Heart left ventricle (tissue), 16 donors: ENCODE measurements at places on chromosomes 5 and 9.

- H3K4me1 ChIP-seq = peaks cover 10% of the 10 kb centered on the region
- H3K27ac ChIP-seq = no peak overlapping the region
- no peaks in the 10 kb centered on the region for H3K27me3 ChIP-seq
- H3K4me3 ChIP-seq = no peak overlapping the region
Observed at GRCh38 chr9:105971986-105972385, 277.6 kb downstream of the TMEM38B start.

DNA sequence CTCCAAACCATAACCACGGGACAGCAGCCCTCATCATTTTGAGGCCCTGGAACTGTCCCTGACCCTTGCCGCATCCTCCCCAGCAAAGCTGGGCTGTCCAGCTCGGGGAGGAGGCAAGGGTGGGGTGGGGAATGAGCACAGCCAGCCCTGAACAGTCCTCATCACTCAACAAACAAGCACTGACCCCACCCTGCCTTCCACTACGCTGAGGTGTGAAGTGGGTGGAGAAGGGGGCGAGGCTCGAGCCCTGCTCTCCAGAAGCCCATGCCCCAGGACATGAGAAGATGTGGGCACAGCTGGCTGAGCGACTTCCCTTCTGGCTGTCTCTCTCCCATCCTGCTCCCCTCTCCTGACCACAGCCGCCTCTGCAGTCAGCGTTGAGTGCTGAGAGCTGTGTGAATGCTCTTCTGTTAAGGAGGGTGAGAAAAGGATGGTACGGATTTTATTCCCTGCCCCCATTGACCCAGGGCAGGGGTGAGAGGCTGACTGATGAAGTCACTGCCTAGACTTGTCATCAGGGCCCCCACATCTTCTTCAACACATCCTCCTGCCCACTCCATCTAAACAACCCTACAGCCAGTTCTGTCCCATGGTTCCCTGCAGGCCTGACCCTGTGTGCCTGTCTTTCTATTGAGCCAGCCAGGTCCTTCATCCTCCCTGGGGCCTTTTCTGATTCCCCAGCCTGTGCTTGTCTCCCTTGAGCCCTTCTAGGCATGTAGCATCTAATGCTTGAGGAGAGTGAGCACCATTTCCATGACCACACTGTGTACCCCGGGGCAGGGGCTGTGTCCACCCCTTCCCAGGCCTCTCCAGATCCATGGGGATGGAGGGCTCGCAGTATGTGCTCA lies 276.0 kb downstream of the FSTL4 start:
- no peak for DNase-seq
- H3K36me3 ChIP-seq = no peaks in the 10 kb centered on the region
- H3K4me3 ChIP-seq = no peak overlapping the region
- no peaks in the 10 kb centered on the region for H3K4me1 ChIP-seq
- H3K27me3 ChIP-seq = peaks cover 12% of the 10 kb centered on the region

DNA sequence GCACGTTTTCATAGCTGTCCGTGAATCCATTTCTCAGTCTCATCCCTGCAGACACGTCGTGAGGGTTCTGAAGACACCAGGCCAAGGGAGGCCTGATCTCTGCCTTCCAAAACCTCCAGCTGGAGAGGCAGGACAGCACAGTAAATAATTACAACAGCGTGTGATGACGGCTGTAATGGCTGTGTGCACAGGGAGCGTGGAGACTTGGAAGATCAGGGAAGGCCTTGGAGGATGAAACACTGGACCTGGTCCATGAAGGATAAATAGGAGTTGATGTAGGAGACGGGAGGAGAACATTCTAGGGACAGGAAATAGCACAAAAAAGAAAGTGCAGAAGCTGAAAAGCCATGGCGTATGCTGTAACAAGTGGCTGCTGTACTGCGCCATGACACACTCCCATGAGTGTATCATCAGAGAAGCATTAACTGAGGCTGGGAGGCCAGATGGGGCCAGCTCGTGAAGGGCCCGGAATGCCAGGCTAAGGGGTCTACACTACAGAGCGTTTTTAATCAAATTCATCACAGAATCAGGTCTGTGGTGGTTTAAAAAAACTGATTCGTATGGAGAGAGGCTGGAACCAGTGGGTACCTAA lies 97.2 kb downstream of the CRB2 start:
- no peak overlapping the region for H3K4me3 ChIP-seq
- DNase-seq = no peak
- no peaks in the 10 kb centered on the region for H3K27me3 ChIP-seq
- peaks cover 16% of the 10 kb centered on the region for H3K36me3 ChIP-seq
- H3K27ac ChIP-seq = no peak overlapping the region
- H3K4me1 ChIP-seq = no peaks in the 10 kb centered on the region

DNA sequence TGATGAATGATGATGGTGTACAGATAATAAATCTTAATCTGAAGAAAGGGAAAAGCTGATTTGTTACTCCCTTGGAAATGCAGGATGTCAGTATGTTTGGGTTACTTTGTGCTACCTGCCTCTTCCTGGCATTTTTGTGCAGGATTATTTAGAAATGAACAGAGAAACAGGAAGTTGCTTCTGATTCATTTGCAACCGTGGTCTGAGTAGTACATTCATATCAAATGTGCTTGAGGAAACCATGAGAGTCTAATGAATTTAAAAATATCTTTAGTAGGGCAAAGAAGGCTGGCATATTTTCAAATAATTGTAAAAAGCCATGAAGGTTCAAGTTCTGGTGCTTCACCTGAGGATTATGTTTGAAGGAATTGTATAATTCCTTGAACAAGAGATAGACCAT lies 391.6 kb downstream of the TMEM161B start:
- no peaks in the 10 kb centered on the region for H3K4me1 ChIP-seq
- no peak overlapping the region for H3K4me3 ChIP-seq
- H3K36me3 ChIP-seq = no peaks in the 10 kb centered on the region
- H3K27ac ChIP-seq = no peak overlapping the region
- no peaks in the 10 kb centered on the region for H3K27me3 ChIP-seq

GRCh38 chr9:130167927-130168326 lies 4.3 kb upstream of the NCS1 start:
- no peaks in the 10 kb centered on the region for H3K27me3 ChIP-seq
- H3K27ac ChIP-seq = no peak overlapping the region
- H3K4me3 ChIP-seq = no peak overlapping the region
- DNase-seq = no peak
- H3K36me3 ChIP-seq = no peaks in the 10 kb centered on the region

DNA sequence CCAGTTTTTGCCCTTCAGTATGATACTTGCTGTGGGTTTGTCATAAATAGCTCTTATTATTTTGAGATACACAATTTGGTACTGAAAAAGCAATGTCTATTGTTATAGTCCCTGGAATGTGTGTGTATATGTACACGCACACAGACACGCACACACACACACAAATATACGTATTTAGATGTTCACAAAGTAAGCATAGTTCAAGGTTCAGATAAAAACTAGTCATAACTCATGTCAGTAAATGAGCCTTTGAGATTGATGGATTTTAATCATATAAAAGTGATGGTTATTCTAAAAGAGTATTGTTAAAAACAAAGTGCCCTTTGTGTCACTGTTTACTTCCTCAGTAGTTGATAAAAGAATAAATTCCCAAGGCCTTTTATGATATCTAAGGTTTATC lies 147.3 kb downstream of the PARP8 start:
- H3K4me1 ChIP-seq = no peaks in the 10 kb centered on the region
- DNase-seq = no peak
- H3K4me3 ChIP-seq = no peak overlapping the region

DNA sequence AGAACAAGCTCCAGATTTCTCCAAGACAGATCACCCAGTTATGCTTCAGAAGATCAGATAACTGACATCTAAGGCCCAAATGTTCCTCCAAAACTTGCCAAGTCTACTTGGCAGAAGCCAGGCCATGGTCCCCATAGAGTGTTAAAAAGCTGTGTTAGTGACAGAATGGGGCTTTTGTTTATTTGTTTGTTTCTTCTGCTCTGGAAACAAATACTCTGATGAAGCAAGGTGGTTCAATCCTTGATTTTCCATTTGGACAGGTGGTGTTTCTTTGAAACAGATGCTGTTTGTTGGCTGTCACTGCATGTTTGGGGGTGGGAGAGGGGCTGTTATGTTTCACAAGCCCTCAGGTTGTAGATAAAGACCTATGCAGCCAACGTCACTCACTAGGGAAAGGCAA lies 264.0 kb downstream of the FAM114A2 start:
- no peaks in the 10 kb centered on the region for H3K27me3 ChIP-seq
- no peaks in the 10 kb centered on the region for H3K36me3 ChIP-seq
- DNase-seq = no peak
- no peak overlapping the region for H3K4me3 ChIP-seq

- DNase-seq = no peak
- no peak overlapping the region for H3K4me3 ChIP-seq
- no peaks in the 10 kb centered on the region for H3K27me3 ChIP-seq
- no peak overlapping the region for H3K27ac ChIP-seq
- no peaks in the 10 kb centered on the region for H3K36me3 ChIP-seq
- H3K4me1 ChIP-seq = no peaks in the 10 kb centered on the region
Observed at GRCh38 chr9:4755026-4755609, 14.1 kb upstream of the AK3 start.

GRCh38 chr9:115167175-115167574 lies 49.2 kb upstream of the TNC start:
- no peak overlapping the region for H3K4me3 ChIP-seq
- no peaks in the 10 kb centered on the region for H3K36me3 ChIP-seq
- DNase-seq = no peak
- H3K27me3 ChIP-seq = no peaks in the 10 kb centered on the region
- no peak overlapping the region for H3K27ac ChIP-seq

DNA sequence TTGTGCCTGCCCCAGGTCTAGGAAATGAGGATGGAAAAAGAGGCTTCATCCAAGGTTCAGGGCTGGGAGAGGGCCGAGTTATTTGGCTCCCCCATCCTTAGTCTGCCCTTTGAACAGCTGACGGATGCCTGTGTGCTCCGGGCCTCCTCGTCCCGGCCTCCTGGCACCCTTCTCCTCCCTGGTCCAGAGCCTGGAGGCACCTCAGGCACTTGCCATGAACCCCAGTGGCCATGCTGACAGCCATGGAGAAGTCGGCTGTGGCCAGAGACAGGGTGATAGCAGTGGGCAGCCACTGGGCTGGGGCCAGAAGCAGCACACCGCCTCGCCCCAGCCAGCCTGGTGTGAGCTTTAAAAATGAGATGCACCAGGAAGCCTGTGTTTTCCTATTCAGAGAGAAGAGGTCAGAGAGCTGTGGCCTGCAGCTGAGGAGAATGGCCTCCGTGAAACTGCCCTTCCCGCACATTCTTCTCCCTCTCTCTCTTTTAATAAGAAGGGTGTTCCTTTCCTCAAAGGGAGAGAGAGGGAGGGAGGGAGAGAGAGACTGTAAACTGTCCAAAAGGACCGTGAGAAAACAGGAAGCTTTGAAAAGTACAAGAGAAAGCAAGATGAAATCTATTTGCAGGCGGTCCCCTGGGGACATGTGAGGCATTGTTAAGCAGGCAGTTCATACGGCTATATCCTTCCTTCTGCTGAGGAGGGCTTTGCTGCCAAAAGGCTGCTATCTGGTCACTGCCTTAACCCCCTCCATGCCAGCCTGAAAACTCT lies 55.3 kb downstream of the ZNF366 start:
- H3K27me3 ChIP-seq = no peaks in the 10 kb centered on the region
- peak overlapping the region; percentile 97 for H3K27ac ChIP-seq
- DNase-seq = peak; percentile 87
- H3K36me3 ChIP-seq = no peaks in the 10 kb centered on the region
- no peak overlapping the region for H3K4me3 ChIP-seq
